ENCODE measurements at places on chromosomes 2 and 18.

DNA sequence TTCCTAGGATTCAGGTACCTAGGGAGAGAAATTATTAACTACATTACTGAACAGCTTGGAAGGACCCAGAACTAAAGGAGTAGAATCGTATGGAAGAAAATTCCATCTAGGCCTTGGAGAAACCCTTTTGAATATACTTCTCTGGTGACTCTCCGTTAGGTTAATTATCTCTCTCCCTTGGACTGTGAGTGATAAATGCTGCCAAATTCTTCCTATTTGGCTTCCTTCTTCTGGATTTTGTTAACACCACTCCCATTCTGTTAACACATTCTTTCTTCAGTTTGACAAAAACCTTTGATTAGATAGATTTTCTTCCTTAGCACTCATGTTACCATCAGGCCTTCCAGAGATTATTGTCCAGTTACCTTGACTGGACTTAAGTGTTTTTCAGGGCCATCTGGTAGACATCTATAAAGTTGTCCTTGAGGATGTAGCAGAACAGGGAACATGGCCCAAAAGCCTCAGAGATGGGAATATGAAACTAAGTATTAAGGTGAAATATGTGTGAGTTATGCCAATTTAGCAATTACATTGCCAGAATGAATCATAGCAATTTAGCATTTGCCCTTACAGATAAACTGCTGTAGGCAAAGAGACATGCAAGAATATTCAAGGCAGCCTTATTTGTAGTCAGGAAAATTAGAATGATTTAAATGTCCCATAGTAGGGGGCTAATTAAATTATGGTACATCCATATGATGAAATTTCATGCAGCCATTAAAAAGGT is 6.7 kb downstream of the CYP27A1 start:
- DNase-seq: no peak

- no peak for DNase-seq
Measured at GRCh38 chr2:234502285-234502918, 5.5 kb upstream of the ARL4C start.

DNA sequence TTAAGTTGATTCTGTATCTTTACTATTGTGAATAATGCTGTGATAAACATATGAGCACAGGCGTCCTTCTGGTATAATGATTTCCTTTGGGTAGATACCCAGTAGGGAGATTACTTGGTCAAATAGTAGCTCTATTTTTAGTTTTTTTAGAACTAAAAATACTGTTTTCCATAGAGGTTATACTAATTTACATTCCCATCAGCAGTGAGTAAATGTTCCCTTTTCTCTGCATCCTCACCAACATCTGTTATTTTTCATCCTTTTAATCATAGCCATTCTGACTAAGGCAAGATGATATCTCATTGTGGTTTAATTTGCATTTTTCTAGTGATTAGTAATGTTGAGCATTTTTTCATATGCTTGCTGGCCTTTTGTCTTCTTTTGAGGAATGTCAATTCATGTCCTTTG is 35.1 kb downstream of the PMS1 start:
- no peak for DNase-seq

GRCh38 chr2:66426244-66427111 is 8.4 kb upstream of the MEIS1 start:
- no peak for DNase-seq

DNA sequence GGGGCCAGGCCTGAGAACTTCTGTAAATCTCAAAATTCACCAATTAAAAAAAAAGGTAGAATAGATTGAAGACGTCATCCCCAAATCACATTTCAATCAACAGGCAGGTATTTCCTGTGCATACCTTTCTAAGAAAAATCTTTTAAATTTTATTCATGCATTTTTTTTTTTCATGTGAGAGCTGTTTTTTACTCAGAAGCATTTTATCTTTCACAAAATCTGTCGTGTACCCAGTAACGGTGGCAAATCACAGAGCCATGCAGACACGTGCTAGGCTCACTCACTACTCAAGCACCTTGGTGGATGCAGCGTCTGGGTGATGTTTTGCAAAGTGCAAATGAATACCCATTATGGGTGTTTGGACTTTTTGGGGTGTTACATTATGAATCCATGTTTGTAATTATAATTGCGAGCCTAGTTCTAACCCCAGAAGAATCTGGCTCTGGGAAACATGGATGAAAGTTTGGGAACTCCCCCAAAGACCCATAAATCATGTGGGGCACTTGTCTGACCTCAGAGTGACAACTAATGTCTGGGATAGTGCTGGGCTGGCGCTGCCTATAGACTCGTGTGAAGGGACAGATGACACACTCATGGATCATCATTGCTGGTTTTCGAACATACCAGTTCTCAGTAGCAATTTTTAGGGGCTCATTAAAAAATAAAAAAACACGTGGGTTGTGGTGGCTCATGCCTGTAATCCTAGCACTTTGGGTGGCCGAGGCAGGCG is 335.2 kb downstream of the LPIN1 start:
- no peak for DNase-seq

- DNase-seq: no peak
Measured at GRCh38 chr2:238731961-238732360, 115.9 kb upstream of the TWIST2 start.

DNA sequence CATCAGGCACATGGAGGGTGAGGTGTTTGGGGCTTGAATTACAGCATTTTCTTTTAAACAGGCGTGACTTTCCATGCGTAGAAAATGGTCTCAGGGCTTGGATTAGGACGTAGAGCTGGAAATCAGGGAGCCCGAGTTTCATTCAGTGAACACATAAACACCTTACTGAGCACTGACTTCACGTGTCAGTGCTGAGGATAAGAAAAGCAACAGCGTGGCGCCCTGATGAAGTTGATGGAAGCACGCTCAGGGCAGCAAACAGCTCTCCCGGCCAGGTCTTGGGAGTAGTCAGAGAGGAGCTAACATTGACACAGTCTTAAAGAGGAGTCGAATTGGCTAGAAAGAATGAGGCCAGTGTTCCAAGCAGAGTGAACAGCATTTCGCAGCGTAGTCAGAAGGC is 110.7 kb downstream of the LYPD1 start:
- DNase-seq: no peak

- DNase-seq: no peak
Measured at GRCh38 chr2:47312491-47312850, 90.5 kb upstream of the MSH2 start.

- no peak for DNase-seq
Measured at GRCh38 chr2:109254174-109254904, 125.3 kb downstream of the SH3RF3 start.

DNA sequence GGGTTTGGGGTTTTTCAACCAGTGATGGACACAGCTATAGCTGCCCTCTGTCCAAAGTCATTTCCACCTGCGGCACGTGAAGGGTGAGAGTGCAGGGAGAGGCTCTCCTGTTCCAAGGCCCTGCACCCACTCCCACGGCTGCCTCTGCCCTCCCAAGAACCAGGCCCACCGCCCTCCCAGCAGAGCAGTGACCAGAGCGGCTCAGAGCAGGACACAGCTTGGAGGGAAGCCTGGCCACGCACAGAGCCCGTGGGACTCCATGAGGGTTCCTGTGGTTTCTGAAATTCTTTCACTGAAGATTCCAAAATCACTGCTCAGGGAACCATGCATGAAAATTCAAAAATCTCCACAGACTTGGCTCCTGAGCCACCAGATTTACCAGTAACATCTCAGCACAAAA is 67.3 kb upstream of the SALL3 start:
- DNase-seq: no peak

- DNase-seq: no peak
Measured at GRCh38 chr2:159760326-159760725, 37.7 kb downstream of the CD302 start.

DNA sequence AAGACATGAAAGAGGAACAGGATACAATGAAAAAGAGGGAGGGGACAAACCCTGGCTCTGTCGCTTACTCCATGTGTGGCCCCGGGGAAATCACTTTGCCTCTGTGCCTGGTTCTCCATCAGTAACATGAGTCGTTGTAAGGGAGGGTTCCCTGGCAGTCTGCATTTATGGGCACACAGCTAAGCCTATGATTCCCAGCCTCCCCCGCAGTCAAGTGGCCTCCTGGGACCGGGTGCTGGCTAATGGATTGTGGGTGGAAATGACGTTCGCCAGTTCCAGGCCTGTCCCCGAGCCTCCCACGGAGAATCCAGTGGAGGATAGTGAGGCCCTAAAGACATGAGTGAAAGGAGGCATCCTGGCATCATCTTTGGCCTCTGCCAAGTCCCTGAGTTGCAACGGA is 42.7 kb downstream of the SFXN5 start:
- DNase-seq: no peak

GRCh38 chr2:194105358-194105757 is 1551.7 kb upstream of the SLC39A10 start:
- DNase-seq: no peak

GRCh38 chr2:158776231-158776630 is 18.9 kb upstream of the DAPL1 start:
- DNase-seq: no peak

GRCh38 chr2:141048951-141049350 is 1081.9 kb downstream of the LRP1B start:
- no peak for DNase-seq

DNA sequence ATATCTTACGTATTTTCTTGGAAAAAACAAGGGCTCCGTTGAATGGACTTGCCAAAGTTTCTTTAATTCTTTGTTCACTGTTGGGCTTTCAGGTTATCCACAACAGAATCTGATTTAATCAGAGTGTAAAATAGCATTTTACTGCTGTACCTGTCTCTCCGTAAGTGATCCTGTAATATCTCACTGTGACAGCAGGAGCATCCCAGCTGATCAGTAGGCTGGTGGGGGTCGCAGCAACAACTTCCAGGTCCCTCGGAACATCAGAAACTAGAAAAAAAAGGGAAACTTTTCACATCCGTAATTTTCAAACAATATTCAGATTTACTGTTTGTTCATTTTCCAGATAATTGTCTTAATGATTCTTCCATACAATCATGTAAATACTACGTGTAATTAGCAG is 51.2 kb downstream of the FN1 start:
- DNase-seq: no peak

DNA sequence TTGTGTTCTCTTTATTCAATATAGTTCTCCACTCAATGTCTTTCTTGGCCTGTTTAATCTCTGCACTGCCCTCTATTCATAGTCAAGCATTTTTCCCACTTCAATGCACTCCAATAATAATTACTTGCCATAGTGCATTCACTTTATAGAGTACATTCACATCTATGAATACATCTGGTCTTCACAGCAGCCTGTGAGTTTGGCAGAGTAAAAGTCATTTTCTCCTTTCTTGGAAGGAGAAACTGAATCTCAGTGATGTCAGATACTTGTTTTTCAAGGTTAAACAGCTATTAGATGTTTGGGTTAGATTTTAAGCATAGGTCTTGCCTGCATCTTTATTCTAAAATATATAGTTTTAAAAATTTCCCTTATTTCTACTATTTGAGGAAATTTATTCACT is 373.2 kb downstream of the TRIB2 start:
- DNase-seq: no peak

DNA sequence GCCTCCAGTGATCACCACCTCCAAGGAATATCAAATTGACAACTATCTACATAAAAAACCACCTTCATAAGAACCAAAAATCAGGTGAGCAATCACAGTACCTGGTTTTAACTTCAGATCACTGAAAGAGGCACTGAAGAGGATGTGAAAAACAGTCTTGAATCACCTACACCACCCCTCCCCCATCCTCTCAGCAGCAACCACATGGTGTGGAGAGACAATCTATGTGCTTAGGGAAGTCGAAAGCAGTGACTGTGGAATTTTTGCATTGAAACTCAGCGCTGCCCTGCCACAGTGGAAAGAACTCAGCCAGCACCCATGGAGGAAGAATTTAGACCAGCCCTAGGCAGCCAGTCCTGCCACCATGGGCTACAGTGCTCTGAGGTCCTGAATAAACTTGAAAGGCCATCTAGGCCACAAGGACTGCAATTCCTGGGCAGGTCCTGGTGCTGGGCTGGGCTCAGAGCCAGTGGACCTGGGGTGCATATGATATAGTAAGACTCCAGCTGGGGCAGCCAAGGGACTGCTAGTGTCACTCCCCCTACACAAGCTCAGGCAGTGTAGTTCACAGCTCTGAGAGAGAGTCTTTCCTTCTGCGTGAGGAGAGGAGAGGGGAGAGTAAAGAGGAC is 75.6 kb downstream of the ATL2 start:
- no peak for DNase-seq

DNA sequence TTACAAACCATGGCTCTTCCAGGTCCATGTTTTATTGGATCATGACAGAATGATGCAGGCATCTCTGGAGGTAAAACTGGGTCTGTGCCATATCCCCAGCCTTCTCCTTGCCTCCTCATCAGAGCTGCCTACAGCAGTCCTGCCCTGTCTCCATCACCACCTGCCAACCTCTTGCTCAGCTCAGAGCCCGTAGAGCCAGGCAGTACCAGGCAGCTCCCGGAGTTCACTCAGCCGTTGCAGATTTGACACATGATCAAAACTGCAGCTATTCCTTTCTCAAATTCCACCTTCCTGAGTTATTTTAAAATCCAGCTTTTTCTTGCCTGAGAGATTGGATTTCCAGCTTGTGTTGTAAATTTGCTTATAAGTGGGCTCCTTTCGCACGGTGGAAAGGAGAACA is 218.2 kb upstream of the CELF4 start:
- DNase-seq: no peak

DNA sequence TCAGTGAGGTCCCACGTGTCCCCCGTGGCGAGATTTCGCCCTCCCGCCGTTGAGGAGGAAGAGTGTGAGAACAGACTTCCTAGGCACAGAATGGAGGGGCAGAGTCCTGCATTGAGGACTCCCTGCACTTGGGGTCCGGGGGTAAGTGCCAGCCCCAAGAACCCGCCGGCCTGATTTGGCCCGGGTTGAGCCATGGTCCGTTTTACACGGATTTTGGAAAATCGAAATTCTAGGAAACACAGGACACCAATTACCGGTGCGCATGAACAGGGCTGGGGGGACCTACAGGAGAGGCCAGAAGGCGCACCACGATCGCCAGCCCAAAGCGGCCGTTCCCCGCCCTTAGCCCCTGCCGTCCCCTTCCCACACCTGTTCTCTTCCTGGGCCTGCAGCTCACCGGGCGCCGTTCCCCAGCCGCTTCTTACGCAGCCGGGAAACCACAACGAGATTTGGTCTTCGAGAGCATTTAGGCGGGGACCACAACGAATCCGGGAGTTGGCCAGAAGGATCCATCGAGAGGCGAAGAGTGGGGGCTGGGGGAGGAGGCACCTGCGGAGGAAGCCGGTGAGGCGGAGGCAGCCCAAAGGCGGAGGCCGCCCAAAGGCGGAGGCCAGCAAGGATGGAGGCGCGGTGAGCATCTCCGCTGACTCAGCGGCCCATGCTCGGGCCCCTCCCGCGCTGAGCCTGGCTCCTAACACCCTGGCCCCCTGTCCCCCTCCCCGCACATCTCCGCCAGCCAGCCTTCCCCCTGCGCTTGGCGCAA is 464 bp upstream of the TLX2 start:
- peak; percentile 20 for DNase-seq

Data from memory B cell (primary cell).